Naive thymus-derived CD8-positive, alpha-beta T cell (primary cell): ENCODE measurements at places on chromosomes 1 and 21. TPM values are rescaled to one million over a fixed set of nuclear protein-coding genes. Genes with fewer than 3 reads are reported as not detected.

GRCh38 chr1:209511169-209511568 lies 72.3 kb upstream of the CAMK1G start:
- no peak for DNase-seq

The TAS1R1 gene
- 0.06 TPM for polyA plus RNA-seq

GRCh38 chr21:34270411-34270810 lies 93.4 kb upstream of the KCNE2 start:
- no peak for DNase-seq

- DNase-seq: no peak
Measured at GRCh38 chr21:44630440-44630839, 3.5 kb downstream of the KRTAP10-9 start.

The GNG4 gene
- not detected for polyA plus RNA-seq

DNA sequence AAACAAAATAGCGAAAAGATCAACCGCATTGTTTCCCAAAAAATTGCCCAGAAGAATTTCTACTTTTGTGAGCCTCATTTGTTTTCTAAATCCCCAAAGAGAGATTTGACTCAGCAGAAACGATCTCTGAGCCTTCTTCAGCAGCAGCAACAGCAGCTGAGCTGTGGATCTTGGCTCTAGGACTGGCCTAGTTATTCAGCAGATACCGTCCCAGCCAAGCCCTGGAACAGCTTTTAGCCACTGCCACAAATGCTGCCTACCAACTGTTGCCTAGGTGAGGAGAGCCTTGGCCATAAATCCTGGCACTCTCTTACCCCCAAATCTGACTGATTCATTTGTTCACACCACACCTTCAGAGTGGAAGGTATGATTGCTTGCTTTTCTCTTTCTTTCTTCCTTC lies 320.1 kb downstream of the TGFB2 start:
- no peak for DNase-seq

DNA sequence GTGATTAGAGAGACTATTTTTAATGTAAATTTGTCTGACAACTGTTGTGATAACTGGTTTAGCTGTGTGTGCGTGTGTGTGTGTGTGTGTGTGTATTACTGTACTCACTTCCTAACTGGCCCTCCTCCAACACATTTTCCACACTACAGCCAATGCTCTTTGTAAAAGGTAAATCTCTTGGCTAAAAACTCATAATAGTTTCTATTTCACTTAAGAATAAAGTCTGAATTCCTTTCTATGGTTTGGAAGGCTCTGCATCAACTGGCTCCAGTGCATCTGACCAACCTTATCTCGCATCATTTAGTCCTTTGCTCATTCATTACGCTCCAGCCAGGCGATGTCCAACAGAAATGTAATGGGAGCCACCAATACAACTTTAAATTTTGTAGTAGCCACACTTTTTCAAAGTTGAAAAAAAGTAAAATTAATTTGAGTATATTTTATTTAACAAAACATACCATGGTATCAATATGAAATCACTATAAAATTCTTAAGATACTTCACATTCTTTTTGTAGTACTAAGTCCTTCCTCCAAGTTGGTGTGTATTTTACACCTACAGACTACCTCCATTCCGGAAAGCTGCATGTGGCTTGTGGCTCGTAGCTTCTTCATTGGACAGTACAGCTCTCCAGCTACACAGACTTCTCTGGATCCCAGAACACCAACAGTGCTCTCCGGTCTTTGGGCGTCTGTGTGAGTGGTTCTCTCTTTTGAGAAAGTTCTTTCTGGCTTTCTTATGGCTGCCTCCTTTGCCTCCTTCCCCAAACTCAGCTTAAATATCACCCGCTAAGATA lies 68.9 kb downstream of the NRIP1 start:
- DNase-seq: no peak

The ARHGAP30 gene
- 110 TPM for polyA plus RNA-seq

DNA sequence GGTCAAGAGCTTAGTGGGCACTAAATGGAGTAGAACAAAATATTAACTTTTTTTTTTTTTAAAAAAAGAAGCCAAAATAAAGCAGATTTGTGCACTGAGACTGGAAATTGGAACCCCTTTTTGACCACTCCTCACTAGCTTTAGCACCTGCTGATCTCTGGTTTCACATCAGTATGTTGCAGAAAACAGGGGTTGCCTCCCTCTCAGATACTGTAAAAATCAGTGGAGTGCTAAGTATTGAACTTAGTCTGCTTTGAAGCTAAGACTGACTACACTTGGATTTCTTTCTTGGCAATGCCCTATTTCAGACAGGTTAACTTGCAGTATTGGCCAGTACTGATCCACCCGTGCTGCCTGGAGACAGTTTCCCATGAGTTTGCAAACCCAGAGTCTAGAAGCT lies 2.7 kb upstream of the KIAA0040 start:
- DNase-seq: no peak

The CYP4X1 gene
- polyA plus RNA-seq: not detected

The CR1 gene
- 3.1 TPM for polyA plus RNA-seq

DNA sequence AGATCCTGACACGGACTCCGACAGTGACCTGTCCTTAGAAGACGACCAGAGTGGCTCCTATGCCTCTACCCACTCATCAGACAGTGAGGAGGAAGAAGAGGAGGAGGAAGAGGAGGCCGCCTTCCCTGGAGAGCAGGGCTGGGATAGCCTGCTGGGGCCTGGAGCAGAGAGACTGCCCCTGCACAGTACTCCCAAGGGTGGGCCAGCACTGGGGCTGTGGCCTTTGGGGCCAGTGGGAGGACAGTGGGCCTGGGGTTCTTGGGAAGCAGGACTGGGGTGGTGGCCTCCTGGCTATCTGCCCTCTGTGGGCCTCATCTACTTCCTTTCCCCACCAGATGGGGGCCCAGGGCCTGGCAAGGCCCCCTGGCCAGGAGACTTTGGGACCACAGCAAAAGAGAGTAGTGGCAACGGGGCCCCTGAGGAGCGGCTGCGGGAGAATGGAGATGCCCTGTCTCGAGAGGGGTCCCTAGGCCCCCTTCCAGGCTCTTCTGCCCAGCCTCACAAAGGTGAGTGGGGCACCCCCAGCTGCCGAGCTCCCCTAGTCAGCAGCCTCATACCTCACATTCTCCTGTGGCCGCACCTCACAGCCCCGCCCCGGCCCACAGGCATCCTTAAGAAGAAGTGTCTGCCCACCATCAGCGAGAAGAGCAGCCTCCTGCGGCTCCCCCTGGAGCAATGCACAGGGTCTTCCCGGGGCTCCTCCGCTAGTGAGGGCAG lies 10.0 kb downstream of the PSRC1 start:
- DNase-seq: no peak

The CAPZB gene
- 592 TPM for polyA plus RNA-seq

The HLX gene
- not detected for polyA plus RNA-seq

- DNase-seq: no peak
Measured at GRCh38 chr1:239814306-239814881, 277.3 kb upstream of the FMN2 start.

The C1orf115 gene
- polyA plus RNA-seq: 0.44 TPM

DNA sequence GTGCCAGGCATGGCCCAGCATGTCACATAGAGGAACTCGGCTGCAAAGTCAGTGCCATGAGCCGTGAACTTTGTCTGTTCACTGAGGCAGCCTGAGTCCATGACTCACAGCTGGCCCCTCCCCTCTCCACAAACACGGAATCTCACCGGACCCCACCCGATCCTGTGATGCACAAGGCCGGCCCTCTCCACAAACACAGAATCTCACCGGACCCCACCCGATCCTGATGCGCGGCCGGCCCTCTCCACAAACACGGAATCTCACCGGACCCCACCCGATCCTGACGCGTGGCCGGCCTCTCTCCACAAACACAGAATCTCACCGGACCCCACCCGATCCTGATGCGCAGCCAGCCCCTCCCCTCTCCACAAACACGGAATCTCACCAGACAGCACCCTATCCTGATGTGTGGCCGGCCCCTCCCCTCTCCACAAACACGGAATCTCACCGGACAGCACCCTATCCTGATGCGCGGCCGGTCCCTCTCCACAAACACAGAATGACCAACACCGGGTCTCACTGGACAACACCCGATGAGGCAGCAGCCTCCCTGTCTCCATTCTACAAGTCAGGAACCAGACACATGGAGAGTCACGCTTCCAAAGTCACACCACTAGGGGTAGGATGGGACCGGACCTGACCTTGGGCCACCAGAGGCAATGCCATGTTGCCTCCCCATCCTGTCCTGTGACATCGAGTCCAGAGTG lies 39.6 kb upstream of the GPR153 start:
- DNase-seq: no peak

The RNF186 gene
- not detected for polyA plus RNA-seq

The HORMAD1 gene
- 0.64 TPM for polyA plus RNA-seq

DNA sequence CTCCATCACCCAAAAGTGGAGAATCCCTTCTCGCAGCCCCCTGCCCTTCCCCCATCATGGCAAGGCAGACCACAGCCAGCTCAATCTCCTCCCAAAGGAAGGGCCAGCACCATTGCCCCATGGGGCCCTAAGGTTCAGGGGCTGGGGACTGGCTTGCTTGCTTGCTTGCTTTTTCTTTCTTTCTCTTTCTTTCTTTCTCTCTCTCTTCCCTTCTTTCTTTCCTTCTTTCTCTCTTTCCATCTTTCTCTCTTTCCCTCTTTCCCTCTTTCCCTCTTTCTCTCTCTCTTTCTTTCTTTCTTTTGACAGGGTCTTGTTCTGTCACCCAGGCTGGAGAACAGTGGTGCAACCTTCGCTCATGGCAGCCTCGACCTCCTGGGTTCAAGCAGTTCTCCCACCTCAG lies 38.1 kb upstream of the CAMK1G start:
- no peak for DNase-seq

The ST6GALNAC5 gene
- polyA plus RNA-seq: not detected

GRCh38 chr1:37150986-37151385 lies 116.7 kb upstream of the GRIK3 start:
- no peak for DNase-seq

The MCOLN2 gene
- polyA plus RNA-seq: 1.5 TPM

GRCh38 chr1:63777965-63778880 lies 4.4 kb downstream of the ROR1 start:
- DNase-seq: no peak

The PRKACB gene
- polyA plus RNA-seq: 120 TPM

The TTC34 gene
- polyA plus RNA-seq: 0.08 TPM

The F11R gene
- 8.1 TPM for polyA plus RNA-seq

DNA sequence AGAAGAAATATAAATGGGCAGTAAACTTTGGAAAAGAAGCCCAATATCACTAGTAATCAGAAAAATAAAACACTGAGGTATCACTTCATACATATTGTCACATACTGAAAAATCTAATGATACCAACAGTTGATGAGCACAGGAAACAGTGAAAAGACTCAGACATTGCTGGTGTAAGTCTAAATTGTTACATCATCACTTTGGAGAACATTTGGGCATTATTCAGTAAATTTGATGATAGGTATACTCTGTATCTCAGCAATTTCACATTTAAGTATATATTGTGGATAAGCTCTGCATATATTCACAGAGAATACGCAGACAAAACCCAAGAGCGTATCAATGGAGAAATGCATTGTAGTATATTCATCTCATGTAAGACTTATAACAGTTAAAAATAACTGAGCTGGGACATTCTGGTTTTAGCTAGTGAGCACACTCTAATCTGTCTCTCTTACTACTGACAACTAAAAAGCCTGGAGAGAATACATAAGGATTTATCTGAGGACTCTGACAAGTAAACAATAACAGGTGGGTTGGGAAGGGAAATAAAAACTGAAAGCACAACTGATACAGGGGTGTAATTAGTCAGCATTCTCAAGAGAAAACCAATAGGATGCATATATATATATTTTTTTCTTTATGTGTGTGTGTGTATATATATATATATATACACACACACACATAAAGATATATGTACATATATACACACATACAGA lies 212.7 kb upstream of the JUN start:
- no peak for DNase-seq

The LEMD1 gene
- polyA plus RNA-seq: not detected

- DNase-seq: no peak
Measured at GRCh38 chr1:228148196-228148861, 1.4 kb upstream of the GJC2 start.

GRCh38 chr21:20642681-20643080 lies 355.5 kb upstream of the NCAM2 start:
- DNase-seq: no peak

The OR6K3 gene
- polyA plus RNA-seq: not detected

- no peak for DNase-seq
Measured at GRCh38 chr1:238324211-238324864, 433.6 kb upstream of the ZP4 start.

- no peak for DNase-seq
Measured at GRCh38 chr21:33202464-33203363, 27.0 kb upstream of the IFNAR2 start.

DNA sequence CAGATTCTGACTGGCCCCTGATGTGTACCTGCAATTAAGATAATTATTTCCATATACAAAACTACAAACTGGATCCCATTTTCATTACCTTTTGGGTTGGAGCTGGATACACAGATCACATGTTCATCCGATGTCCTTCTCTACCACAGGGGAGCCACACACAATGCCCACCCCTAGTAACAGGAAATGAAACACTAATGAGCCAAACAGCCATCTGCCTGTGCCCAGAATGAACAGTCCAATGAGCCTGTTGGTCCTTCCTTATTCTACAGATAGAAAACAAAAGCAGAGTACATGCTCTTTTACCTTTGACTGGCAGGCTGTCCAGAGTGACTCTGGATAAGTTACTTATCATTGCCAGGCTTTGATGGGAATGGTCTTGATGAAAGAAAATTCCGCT lies 68.6 kb downstream of the SIPA1L2 start:
- DNase-seq: no peak

The BARHL2 gene
- polyA plus RNA-seq: not detected

DNA sequence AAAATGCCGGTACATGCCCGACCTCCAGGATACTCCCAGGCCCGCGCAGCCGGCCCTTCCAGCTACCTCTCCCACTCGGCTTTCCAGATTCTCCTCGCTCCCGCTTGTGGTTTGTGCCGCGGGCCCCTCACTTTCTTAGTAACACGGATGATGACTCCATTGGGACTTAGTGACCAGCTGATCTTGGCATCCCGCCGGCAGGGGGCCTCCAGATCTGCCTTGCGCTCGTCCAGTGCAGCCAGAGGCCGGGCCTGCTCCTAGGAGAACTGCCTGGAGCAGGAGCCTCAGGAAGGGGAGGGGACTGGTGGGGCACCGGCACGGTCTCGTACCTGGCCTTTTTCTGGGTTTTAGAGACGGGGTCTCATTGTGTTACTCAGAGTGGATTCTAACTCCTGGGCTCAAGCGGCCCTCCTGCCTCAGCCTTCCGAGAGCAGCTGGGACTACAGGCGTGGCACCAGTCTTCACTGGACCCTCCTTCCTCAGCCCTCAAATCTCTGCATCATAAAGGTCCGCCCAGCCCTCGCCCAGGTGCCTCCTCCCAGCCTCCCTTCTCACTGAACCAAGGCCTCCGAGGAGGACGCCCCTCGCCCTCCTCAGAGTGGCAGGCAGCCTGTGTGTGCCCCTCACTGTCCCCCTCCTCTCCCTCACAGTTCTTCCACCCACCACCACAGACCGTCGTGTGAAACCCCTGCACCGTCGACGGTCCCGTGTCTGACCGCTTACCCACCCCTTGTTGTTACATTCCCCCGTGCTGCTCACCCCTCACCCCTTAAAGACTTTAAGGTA lies 78.6 kb downstream of the SLC25A24 start:
- no peak for DNase-seq
